ENCODE measurements at places on chromosomes 6 and 20.
A peak's percentile ranks its signal among the peaks of the same experiment; 100 is the strongest.

- no peak for DNase-seq
Observed at GRCh38 chr6:154508573-154509375, 1.7 kb downstream of the CNKSR3 start.

DNA sequence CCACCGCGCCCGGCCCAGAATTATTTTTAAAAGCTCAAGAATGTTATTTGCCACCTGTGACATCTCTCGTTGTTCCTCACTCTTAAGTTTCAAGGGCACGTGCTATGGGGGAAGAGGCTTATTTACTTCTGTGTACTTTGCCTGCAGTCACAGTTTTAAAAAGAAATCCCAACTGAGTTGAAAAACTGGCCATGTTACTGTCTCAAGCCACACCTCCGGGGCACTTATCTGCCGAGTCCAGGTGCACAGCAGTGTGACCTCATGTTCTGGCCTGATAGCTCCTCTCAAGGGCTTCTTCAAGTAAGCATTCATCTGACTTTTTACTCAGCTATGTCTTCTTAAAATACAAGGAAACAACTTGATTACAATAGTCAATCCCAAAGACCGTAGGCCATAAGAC, 34.5 kb downstream of the SHLD1 start:
- DNase-seq, result no peak

GRCh38 chr20:15794409-15794808, 778.8 kb downstream of the KIF16B start:
- no peak for DNase-seq

DNA sequence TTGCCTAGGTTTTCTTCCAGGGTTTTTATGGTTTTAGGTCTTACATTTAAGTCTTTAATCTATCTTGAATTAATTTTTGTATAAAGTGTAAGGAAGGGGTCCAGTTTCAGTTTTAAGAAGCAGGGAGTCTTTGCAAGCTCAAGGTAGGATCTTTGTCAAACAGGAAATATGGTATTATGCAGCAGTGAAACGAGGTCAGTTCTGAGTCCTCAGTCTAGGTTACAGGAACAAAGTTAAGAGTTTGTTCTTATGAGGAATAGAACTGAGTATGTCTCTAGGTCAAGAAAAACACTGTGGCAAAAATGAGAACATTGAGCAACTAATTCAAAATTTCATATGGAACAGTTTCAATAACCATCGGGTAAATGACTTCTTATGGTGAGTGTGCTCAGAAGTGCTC, 63.6 kb downstream of the GCLC start:
- no peak for DNase-seq

DNA sequence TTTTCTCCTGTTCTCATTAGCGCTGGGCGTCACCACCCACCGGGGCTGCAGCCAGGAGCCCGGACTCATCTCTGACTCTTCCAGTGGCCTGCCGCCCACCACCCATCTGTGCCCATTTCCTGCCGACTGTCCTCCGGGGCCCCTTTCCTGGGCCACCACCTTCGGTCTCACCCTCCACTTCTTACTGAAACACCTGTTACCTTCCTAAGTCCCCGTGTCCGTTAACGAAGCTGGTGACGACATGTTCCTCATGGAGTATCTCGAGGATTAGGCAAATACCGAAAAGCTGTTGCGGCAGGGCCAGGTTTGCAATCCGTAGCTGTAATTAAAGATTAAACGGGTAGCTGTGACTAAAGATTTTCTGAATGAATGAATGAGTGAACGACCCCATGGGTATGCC, 80.2 kb downstream of the SRC start:
- DNase-seq, result no peak

DNA sequence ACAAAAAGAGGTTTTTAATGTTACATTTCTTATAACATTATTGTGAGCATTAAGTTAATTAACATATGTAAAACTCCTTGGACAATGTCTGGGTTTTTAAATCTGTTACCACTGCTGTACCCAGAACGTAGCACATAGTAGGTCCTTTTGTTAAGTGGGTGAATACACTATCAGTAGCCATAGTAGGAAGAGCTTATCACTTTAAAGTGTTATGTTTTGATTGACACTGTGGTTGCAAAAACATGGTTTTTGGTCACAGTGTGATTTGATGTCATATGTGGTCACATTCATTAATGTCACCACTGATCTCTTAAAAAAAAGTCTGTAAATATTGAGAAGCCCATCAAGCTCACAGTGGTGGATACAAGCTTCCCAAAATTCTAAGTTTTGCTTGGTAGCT, 160.7 kb downstream of the PLCB1 start:
- no peak for DNase-seq

DNA sequence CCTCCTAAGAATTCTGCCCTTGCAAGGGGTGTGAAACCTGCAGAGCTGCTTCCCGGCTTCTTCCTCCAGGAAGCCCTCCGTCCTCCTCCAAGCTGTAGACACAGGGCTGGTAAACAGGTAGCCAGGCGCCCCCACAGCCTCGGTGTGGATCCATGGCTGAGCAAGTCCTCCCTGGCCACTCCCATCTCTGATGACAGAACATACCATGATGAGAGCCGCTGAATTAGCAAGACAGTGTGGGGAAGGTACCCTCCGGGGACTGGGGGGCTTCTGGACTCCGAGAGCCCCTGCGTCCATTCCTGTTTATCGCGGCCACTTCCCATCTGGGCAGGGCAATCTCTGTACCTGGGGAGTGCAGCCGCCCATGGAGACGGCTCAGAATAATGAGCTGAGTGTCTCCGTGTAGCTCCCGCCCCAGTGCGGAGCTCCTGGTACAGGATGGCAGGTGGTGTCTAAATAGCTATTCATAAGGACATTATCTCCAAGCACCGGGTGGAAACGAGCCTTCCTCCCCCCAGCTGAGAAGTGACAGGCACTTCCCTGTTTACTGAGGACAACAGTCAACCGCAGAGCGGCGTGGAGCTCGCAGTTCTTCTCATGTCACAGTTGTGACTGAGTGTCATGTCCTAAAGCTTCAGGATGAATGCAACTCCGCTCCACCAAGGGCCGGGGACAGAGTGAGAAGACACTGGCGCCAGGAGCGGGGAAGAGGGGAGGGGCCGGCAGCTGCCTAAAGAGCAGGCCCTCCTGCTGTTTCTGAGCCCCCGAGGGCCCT, 22.7 kb upstream of the NTSR1 start:
- peak; percentile 82 for DNase-seq

DNA sequence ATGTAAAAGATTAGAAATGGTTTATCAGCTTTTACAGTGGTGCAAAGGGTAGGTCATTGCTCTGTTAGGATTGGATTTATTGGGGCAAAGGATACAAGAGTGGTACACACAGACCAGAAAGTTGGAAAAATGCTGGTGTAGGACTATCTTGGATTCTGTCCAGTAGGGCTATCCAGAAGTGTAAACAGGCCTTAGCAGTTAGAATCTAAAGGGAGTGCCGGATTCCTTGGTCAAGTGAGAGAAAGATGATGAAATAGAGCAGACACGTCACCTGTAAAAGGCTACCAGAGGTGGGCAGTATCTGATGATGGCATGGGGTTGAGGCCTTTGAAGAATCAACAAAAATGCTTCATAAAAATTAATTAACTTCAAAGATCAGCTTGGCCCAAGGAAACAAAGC, 975.9 kb downstream of the KIF16B start:
- DNase-seq, result no peak
